ENCODE measurements at places on chromosomes 1 and 21. TPM values are rescaled to one million over a fixed set of nuclear protein-coding genes. Genes with fewer than 3 reads are reported as not detected.
A peak's percentile ranks its signal among the peaks of the same experiment; 100 is the strongest.

GRCh38 chr1:30192969-30193630, 530.3 kb downstream of the MATN1 start:
- no peaks in the 10 kb centered on the region for H3K4me1 ChIP-seq
- H3K4me3 ChIP-seq: no peak overlapping the region
- no peaks in the 10 kb centered on the region for H3K27me3 ChIP-seq
- no peak for DNase-seq
- no peaks in the 10 kb centered on the region for H3K36me3 ChIP-seq

GRCh38 chr1:11406845-11407244, 72.1 kb upstream of the DISP3 start:
- no peaks in the 10 kb centered on the region for H3K27me3 ChIP-seq
- no peak overlapping the region for H3K27ac ChIP-seq
- DNase-seq: no peak
- H3K36me3 ChIP-seq: no peaks in the 10 kb centered on the region
- H3K4me1 ChIP-seq: no peaks in the 10 kb centered on the region

GRCh38 chr1:44254392-44254910, 41.2 kb downstream of the DMAP1 start:
- no peaks in the 10 kb centered on the region for H3K36me3 ChIP-seq
- H3K4me3 ChIP-seq: no peak overlapping the region

DNA sequence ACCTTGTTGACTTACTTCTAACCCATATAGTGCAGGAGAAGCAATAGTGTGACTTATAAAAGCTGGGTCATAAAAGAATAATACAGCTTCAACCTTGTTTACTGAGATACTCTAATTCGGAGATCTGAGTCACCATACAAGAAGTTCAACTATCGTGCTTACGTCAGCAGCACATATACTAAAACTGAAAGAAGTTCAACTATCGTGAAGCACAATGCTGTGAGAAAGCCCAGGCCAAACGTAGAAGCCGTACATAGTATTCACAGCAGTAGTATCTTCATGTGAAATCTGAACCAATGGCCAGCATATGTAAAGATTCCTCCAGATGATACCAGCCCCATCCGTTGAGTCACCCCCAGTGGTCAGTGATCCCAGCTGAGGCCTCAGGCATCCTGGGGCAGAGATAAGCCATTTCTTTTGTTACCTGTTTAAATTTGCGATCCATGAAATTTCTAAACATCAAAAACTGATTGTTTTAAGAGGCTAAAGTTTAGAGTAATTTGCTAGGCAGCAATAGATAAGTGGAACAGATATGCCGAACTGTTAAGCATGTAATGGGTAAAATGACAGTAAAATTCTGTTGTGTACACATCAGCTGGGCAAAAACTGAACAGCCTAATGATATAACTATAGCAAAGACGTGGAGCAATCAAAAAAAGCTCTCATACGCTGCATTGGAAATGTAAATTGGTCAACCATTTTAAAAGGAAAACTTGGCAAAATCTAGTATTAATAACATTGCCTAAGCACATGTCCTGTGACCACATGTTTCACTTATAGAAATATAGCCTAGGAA, 53.9 kb upstream of the SAMD13 start:
- DNase-seq: peak; percentile 43
- no peaks in the 10 kb centered on the region for H3K4me1 ChIP-seq
- no peak overlapping the region for H3K4me3 ChIP-seq
- no peaks in the 10 kb centered on the region for H3K27me3 ChIP-seq
- no peaks in the 10 kb centered on the region for H3K36me3 ChIP-seq

GRCh38 chr1:105137543-105138457, 1388.1 kb downstream of the AMY1C start:
- no peaks in the 10 kb centered on the region for H3K36me3 ChIP-seq
- H3K4me1 ChIP-seq: no peaks in the 10 kb centered on the region
- no peaks in the 10 kb centered on the region for H3K27me3 ChIP-seq
- H3K27ac ChIP-seq: no peak overlapping the region
- no peak overlapping the region for H3K4me3 ChIP-seq

DNA sequence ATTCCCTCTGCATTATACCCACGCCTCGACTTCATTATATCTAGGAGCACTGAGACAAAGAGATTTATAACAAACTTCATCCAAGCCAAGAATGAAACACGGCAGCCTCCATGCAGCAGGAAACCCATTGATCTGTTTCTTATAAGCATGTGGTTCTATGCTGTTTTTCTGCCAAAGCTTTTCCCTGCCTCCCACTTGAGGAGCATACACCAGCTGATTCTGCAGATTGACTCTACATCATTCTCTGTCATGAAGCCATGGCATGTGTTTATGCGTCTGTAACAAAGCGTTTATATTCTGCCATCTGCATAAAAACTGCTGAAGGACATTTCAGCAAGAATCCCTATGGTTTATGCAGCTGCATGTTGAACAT, 102.0 kb downstream of the CYYR1 start:
- H3K36me3 ChIP-seq: no peaks in the 10 kb centered on the region
- DNase-seq: no peak
- no peak overlapping the region for H3K27ac ChIP-seq
- no peaks in the 10 kb centered on the region for H3K4me1 ChIP-seq
- no peak overlapping the region for H3K4me3 ChIP-seq
- no peaks in the 10 kb centered on the region for H3K27me3 ChIP-seq

DNA sequence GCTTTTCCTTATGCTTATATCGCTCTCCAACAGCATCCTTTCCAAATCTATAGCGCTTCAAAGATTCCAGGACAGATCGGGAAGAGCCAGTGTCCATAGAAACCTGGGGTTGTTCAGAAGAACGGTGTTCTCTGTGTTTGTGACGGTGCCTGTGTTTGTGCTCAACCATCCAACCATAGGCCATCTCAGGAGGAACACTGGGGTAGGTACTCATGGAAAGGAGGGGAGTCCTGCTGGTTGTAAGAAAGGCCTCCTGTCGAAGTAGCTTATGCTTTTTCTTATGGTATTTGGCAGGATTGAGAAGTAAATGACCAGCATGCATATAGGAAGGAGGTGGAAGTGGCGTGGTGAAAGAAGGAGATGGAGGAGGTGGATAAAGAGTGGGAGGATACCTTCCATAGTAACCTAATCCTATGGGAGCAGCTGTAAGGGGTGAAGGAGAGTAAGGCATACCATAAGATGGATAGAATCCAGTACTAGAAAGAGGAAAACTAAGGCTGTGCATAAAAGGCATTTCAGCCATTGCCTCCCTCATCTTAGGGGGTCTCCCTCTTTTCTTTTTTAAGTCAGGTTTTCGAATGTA, 84.2 kb downstream of the ASH1L start:
- DNase-seq: no peak
- H3K4me1 ChIP-seq: no peaks in the 10 kb centered on the region
- no peak overlapping the region for H3K4me3 ChIP-seq
- H3K27ac ChIP-seq: peak overlapping the region; percentile 11
- H3K36me3 ChIP-seq: no peaks in the 10 kb centered on the region

DNA sequence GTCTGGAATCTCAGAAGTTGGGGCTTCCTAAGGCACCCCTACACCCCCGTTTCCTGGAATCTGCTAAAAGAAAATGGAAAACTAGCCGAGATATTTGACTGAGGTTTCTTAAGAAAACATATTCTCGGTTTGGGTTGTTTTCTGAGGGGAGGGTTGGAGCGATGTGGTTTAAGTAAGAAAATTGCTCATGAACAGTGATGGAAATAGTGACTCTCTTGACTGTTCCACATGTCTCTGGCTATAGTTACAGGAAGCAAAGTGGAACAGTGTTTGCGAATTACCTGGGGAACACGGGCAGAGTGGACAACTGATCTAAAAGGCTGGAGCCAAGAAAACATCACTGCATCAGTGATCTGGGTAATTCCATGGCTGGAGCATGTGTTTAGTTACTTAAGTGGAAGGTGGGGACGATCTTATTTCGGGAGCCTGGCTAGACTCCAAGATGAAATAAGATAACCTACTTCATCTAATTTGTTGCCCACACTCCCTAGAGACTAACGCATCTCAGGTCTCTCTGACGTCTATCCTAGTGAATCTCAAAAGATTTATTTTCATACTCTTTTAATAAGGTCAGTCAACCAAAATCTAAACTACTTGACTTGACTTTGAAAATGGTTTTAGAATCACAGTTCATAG, 92.4 kb downstream of the KCNJ15 start:
- H3K4me1 ChIP-seq: no peaks in the 10 kb centered on the region
- no peaks in the 10 kb centered on the region for H3K36me3 ChIP-seq
- no peak overlapping the region for H3K27ac ChIP-seq
- H3K27me3 ChIP-seq: no peaks in the 10 kb centered on the region

GRCh38 chr1:50701706-50702317, 258.3 kb downstream of the FAF1 start:
- no peak for DNase-seq
- no peaks in the 10 kb centered on the region for H3K27me3 ChIP-seq
- no peaks in the 10 kb centered on the region for H3K36me3 ChIP-seq
- no peak overlapping the region for H3K27ac ChIP-seq

DNA sequence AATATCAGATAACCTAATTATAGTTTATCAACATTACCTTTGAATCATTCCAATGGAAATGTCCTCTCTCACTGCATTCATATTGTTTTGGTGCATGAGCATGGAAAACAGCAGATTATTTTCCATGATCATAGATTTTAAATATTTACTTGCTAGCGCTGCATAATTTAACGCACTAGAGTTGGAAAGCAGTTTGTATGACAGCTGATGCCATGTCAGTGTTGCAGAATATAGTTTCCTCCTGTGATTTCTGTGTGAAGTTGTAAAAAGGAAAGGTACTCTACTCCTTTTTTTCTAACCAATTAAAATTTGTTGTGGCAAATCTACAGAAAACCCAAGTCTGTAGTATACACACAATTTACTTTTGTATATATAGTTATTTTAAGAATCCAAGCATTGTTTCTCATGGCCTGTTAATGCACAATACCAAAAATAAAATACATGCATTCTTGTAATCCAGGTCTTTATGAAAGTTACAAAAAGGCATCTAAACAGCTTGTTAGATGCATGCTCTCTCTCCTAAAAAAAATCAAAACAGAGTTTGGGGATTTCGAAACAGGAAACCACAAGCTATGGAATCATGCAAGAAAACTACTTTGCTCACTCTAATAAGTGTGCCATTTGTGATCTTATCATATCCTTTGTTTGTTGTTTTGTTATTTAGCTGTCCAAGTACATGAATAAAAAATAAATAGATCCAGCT, 1.9 kb upstream of the ATG4C start:
- no peak overlapping the region for H3K27ac ChIP-seq
- no peak for DNase-seq
- peaks cover 14% of the 10 kb centered on the region for H3K4me1 ChIP-seq
- H3K27me3 ChIP-seq: no peaks in the 10 kb centered on the region
- no peak overlapping the region for H3K4me3 ChIP-seq

DNA sequence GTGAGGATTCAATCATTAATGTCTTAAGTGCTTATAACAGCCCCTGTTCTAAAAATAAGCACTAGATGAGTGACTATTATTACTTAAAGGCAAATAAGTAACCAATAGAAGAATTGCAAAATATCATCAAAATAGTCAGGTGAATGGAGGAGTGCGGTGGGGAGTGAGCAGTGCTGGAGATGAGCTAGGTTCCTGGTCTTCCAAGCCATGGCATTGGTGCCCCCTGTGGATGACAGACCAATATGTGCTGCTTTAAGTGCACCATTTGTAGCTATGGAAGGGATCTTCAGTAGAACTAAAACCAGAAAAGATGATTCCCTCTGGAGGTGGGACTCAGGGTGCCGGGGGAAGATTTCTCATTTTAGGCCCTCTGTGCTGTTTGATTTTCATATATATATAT, 46.1 kb upstream of the SLC30A1 start:
- H3K4me3 ChIP-seq: no peak overlapping the region
- no peak overlapping the region for H3K27ac ChIP-seq
- no peaks in the 10 kb centered on the region for H3K27me3 ChIP-seq
- H3K36me3 ChIP-seq: no peaks in the 10 kb centered on the region

DNA sequence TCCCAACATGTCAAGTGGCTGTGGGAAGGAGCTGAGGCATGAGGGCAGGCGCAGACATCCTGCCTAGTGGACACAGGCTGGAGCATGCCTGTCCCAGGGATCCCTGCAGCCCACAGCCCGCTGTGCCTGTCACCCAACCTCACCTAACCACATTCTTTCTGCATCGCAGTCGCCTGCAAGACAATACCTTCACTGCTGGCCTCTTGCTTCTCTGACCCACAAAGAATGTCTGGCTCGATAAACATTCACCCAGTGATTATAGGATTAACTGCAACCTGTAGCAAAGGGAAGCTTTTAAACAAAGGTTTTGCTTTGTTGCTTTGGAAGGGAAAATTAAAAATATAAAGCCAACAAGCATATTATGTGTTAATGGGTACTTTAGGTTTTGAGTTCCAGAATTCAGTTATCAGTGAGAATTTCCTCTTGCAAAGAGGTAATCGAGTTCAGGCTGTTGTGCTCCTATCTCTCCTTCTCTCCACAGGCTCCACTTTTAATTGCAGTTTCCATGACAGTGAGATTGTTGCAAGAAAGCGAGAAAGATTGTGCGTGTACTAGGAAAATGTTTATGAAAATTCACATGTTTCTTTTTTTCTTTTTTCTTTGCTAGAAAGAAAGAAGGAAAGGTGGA, 40.0 kb upstream of the ZNF648 start:
- H3K4me1 ChIP-seq: peaks cover 38% of the 10 kb centered on the region
- no peak overlapping the region for H3K4me3 ChIP-seq
- H3K27ac ChIP-seq: peak overlapping the region; percentile 98

GRCh38 chr21:16124378-16125138, 394.8 kb downstream of the USP25 start:
- H3K4me1 ChIP-seq: no peaks in the 10 kb centered on the region
- no peaks in the 10 kb centered on the region for H3K27me3 ChIP-seq
- no peak overlapping the region for H3K4me3 ChIP-seq
- DNase-seq: no peak

The BEST4 gene
- total RNA-seq: not detected

The NEK2 gene
- 32.1 TPM for total RNA-seq

The OR2M3 gene
- not detected for total RNA-seq

The ZNHIT6 gene
- 16.1 TPM for total RNA-seq

The AMY1B gene
- total RNA-seq: not detected
